ENCODE measurements at places on chromosomes 13 and 19.
A peak's percentile ranks its signal among the peaks of the same experiment; 100 is the strongest.

DNA sequence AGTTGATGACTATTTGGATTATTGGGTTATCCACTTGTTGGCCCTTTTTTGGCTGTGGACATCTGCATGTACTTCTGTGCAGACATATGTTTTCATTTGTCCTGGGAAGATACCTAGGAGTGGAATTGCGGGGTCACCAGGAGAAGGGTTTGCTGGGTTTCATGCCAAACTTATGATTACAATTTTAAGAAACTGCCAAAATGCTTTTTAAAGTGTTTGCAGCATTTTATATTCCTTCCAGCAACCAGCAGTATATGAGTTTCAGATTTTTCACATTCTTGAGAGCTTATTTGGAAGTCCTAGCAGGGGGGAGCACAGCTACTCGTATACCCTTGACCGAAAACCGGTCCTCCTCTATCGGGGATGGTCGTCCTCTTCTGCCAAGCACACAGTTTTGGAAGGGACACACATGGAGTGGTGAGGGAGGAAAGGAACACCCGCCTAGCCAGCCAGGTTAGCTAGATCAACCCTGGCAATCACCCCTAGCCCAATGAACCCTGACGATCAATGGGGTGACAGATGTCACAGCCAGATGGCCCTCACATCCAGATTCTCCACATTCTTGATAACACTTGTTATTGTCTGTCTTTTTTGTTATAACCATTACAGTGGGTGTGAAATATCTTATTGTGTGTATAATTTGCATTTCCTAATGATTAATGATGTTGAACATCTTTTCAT is 26.7 kb upstream of the RNF113B start:
- no peak for DNase-seq

- DNase-seq: no peak
These were observed 41.7 kb upstream of the VSTM2B start for GRCh38 chr19:29483944-29484581.

DNA sequence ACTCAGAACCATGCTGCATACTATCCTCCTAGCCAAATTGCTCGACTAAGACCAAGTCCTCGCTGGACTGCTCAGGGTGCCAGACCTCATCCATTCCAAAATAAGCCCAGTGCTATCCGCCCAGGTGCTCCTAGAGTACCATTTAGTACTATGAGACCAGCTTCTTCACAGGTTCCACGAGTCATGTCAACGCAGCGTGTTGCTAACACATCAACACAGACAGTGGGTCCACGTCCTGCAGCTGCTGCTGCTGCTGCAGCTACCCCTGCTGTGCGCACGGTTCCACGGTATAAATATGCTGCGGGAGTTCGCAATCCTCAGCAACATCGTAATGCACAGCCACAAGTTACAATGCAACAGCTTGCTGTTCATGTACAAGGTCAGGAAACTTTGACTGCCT is 1.5 kb downstream of the PABPC3 start:
- DNase-seq: no peak

DNA sequence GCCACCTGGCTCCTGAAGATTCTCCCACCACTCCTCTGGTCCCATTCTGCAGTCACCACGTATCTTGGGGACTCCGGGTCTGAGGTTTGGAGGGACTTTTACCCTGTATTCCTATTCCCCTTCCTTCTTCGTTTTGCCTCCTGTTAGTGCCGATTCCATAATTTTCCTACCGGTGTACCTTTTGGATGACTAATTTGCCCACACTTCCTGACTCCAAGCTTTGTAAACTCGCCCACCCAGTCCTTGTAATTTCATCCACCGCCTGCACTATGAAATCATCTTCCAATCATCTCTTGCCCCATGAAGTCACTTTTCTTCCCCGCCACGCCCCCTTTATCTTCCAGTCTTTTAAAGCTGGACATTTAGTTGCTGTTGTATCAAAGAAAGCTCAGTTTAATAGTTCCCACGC is 572 bp downstream of the UCHL3 start:
- DNase-seq: peak; percentile 70

GRCh38 chr13:75636436-75637180 is 478 bp downstream of the LMO7 start:
- DNase-seq: peak; percentile 71

- no peak for DNase-seq
These were observed 309.5 kb downstream of the MTUS2 start for GRCh38 chr13:29129616-29130015.

DNA sequence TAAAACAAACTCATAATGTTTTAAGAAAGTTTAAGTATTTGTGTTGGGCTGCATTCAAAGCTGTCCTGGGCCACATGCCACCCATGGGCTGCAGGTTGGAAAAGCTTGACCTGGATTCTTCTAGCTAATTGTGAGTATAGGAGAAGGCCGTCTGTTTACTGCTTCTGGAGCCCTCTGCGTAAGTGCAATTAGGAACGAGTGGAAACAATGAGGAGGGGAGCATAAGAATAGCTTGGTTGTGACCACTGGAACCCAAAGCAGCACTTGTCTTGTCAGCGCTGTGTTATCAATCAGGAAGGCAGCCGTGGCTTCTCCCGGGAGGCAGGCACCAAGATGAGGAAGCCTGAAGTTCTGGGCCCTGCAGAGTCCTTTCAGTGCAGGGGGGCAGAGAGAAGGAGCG is 110.4 kb upstream of the MBNL2 start:
- no peak for DNase-seq

DNA sequence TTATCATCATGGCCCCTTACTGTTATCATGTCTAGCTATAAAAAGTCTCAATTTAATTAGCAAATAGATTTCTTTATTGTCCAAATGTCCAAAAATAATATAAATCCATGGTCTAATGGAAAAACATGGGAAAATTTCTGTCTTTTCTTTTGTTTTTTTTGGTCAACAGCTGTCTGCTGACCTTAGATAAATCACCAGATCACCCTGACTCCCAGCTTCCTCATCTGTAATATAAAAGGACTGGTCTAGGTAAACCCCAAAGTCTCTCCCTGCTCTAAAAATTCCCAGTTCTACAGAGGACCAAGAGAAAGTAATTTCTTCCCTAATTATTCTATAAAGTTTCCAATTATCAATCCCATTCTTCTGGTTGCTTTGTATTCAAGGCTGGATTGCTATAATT is 30.7 kb upstream of the RCBTB2 start:
- DNase-seq: no peak

- DNase-seq: peak; percentile 96
These were observed 984 bp downstream of the RPS11 start for GRCh38 chr19:49497047-49497788.

Data from suppressor macrophage (primary cell).